Effector memory CD8-positive, alpha-beta T cell (primary cell): ENCODE measurements at places on chromosomes 2 and 18.
A peak's percentile ranks its signal among the peaks of the same experiment; 100 is the strongest.

DNA sequence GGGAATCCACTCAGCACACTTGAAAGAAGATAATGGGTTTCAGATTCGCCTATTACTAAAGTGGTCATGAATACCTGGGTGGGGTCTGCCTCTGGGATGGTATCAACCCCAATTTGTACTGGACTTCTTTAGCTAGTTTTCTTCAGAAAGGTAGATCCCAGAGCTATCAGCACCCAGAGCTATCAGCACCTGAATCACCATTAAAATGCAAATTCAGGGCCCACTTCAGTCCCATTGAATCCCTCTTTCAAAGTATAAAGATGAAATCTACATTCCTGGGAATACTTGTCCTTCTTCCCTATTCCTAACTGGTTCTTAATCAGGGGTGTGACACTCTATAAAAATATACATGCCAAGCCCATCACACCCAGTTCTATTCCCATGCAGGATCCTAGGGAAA lies 914.3 kb downstream of the DCC start:
- DNase-seq: no peak

- no peak for DNase-seq
Observed at GRCh38 chr2:24220554-24221291, 45.9 kb downstream of the FAM228A start.

DNA sequence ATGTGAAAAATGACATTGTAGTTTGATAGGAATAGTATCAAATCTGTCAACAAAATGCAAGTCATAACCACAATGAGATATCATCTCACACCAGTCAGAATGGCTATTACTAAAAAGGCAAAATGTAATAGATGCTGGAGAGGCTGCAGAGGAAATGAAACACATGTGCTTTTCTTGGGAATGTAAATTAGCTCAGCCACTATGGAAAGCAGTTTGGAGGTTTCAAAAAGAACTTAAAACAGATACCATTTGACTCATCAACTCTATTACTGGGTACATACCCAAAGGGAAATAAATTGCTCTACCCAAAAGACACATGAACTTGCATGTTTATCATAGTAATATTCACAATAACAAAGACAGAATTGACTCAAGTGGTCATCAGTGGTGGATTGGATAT lies 572.6 kb downstream of the TRIB2 start:
- DNase-seq: no peak

- no peak for DNase-seq
Observed at GRCh38 chr2:224029876-224030275, 9.2 kb downstream of the SERPINE2 start.

GRCh38 chr2:105294844-105295481 lies 34.6 kb downstream of the TGFBRAP1 start:
- peak; percentile 9 for DNase-seq

DNA sequence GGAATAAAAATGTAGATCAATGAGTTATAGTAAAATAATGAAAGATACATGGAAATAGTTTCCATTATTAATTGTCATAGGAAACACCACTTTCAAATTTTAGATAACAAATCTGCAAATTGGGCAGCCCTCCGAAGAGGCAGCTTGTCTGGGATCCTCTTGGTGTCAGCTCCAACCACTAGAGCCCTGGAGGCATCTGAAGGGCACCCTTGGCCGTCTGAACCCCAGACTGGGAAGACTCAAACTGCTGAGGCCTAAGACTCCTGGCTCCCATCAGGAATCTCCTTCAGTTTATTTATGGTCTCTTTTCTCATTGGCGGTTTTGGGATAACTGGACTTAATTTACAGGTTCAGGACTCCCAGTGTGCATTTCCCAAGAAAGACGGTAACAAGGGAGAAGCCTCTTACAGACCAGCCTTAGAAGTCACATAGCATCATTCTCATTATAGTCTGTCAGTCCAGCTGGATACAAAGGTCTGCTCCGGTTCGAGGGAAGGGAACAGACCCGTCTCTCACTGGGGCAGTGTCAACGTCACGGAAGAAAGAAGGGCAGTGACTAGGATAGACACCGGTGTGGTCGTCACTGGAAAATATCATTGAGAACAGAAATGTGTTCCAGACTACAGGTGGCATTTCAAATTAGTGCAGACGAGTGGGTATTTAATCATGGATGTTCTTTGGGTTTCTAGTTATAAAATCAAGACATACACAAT lies 390.7 kb upstream of the NETO1 start:
- DNase-seq: no peak

DNA sequence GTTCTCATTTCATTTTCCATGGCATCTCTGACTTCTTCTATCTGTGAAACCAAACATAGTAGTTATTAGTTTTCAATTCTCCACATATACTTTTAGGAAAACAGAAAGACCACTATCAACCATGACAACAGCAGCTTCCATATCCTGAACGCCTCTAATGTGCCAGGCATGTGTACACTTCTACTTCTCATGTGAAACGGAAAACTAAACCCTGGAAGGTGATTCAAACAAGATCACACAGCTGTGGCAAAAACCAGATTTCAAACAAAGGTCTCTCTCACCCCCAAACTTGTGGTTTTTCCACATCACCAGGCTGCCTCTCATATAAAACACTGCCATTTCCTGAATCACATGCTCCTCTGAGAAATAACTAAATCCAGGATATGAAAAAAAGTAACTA lies 41.8 kb downstream of the PTCD3 start:
- DNase-seq: no peak

DNA sequence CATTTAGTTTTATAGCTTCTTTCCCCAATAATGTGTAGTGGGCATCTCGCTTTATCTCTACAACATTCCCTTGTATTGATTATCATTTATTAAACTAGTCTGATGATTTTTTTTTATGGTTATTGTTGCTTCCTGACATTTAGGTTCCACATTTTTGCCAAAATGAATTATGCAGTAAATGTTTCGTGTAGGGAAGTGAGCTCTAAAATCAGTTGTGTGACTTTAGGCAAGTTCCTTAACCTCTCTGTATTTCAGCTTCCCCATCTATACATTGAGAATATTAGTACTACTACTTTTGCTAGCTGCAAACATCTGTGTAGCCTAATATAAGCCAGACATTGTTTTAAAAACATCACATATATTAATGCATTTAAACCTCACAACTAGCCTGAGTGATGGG lies 22.9 kb downstream of the SOCS6 start:
- no peak for DNase-seq

DNA sequence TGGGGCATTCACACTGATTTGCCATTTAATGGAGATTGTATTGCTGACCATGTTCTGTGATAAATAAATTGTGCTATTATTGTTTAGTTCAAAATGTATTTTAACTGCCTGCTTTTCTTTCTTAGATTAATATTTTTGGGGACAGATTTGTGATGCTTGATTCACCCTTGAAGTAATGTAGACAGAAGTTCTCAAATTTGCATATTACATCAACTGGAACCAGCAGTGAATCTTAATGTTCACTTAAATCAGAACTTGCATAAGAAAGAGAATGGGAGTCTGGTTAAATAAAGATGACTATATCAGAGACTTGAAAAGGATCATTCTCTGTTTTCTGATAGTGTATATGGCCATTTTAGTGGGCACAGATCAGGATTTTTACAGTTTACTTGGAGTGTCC lies 1.8 kb downstream of the DNAJC10 start:
- DNase-seq: no peak

- DNase-seq: no peak
Observed at GRCh38 chr2:75647771-75648170, 1.2 kb downstream of the MRPL19 start.

GRCh38 chr2:170587922-170588321 lies 127.2 kb upstream of the SP5 start:
- no peak for DNase-seq

DNA sequence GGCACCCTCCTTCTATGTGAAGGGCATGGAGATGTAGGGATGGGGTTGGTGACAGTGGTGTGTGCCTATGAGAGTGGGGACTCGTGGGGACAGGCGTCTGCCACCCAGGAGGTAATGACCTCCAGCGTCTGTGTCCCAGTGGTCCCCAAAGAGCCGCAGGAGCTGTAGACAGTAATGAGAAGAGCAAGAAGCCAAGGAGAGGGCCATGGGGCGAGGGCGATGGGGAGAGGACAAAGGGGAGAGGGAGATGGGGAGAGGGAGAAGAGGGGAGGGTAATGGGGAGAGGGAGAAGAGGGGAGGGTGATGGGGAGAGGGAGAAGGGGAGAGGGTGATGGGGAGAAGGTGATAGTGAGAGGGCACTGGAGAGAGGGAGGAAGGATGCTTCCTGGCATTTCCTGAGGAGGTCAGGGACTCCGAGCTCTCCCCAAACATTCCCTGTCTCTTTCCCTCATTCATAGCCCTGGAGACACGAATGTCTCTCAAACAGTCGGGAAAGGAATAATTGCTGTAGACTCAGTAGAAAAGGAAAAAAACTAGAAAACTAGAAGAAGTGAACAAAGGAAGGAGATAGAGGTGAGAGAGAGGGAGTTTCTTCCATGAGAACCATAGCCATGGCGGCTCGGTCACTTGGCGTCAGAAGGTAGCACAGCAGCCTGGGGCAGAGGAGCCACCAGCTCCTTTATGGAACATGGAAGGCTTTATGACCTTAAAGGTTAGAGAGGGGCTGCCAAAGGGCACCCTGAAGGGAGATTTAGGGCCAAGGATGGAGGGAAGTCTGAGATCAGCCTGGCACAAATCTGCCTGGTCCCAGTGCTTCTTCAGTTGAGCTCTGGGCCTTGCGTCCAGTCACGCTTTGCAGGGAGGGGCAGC lies 39.5 kb downstream of the PSD4 start:
- DNase-seq: no peak

DNA sequence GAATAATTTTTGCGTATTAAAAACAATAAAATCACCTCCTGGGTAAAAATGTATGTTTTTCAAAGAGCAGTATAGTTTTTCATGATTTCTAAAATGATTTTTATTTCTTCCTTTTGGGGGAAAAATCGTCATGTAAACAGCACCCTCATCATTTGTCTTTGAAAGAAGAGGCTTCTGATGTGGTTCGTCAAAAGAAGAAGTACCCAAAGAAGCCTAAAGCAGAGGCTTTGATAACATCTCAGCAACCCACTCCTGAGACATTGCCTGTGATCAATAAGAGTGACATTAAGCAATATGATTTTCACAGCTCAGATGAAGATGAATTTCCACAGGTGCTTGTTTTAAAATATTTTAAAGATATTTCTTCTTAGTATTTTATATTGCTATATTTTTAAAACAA lies 110.2 kb upstream of the KIF5C start:
- DNase-seq: no peak

DNA sequence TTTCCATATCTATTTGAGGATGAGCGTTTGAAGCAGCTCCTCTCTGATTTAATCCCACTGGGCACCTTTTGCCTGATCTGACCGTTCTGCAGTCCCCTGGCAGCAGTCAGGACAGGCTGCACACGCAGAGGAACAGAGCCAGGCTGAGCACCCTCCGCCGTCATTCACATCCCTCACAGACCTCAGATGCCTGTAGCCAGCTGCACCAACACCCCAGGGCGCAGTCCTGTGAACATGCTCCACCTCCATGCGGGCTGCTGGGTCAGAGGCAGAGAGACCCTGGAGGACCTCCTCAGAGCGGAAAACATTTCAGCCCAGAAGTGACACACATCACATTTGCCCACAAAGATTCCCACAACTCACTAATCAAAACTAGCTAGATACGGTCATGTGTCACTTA lies 146.1 kb downstream of the SEPTIN10 start:
- DNase-seq: no peak

DNA sequence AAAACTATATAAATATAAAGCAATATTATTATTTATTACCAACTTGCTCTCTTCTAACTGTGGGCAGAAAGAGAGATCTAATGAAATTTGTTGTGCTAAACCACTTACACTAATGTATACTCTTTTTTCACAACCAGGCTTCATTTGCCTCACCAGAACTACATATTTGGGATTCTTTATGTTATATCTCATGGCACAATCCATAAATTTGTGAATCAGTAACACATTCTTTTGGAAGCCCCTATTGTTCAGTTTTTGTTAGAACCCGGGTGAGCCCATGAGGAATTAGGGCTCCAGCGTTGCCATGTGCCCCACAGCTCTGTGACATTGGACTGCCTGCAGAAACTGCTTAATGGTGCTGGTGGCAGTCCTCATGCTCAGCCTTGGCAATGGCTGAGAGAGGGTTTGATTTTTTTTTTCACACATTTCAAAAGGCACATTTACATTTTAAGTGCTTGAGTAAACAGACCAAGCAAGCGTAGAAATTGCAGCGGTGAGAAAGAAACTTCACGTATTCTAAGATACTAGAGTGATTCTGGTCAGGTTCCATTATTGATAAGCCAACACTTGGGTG lies 15.3 kb downstream of the VIT start:
- no peak for DNase-seq

DNA sequence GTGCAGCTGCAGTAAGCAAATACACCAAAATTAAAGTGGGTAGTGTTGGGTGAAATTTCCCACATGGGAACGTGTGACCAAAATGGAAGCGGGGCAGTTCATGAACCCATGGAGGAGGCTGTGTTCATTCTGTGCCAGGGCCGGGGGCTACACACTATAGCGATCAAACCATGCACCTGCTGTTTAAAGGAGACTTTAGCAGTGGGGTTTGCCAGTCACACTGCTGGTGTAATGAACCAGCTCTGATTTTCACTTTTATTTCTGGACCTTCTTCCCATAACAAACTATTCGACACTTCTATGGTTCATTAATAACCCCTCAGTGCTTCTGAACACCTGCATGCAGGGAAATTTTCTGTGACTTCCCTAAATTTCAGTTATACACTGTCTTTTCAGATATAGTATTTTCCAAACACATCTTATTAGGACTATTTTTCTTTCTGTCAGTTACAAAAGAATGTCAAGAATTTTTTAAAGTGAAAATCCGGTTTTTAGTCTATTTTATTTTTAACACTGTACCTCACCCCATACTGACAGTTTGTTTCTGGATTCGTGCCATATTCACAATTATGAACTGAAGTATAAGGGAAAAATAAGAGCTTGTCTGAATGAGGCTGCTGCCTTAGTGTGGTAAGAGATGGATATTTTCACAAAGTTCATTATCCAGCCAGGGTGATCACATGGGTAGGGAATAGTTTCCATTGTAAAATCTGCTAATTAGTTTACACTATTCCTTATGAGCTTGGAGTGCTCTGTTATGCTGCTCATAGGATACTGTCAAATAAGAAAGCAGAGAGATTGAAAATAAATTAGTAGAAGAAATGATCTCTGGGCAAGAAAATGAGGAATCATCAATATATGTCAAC lies 111.3 kb upstream of the CAVIN2 start:
- DNase-seq: no peak

DNA sequence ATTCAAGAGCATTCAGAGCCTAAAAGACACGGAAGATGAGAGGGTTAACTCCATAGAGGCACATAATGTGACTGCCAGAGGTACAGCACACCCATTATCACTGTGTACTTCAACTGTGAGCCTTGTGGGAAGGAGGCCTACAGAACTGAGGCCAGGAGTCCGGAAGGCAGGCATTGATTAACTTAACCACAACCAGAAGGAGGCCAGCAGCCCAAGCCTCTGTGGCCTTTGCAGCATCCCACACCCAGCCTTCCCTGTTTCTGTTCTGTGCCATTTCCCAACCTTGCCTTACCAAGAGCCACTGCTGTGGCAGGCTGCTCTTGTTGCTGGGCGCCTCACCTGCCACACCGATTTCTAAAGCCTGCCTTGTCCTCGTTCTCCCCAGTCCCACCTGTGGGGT lies 27.2 kb downstream of the SIGLEC15 start:
- DNase-seq: no peak

- no peak for DNase-seq
Observed at GRCh38 chr2:226701052-226701451, 98.6 kb downstream of the IRS1 start.
